NAMALWA (cell line): ENCODE measurements at places on chromosomes 3 and 15.

- no peak for DNase-seq
These were observed 964 bp upstream of the NCKIPSD start for GRCh38 chr3:48686538-48687219.

DNA sequence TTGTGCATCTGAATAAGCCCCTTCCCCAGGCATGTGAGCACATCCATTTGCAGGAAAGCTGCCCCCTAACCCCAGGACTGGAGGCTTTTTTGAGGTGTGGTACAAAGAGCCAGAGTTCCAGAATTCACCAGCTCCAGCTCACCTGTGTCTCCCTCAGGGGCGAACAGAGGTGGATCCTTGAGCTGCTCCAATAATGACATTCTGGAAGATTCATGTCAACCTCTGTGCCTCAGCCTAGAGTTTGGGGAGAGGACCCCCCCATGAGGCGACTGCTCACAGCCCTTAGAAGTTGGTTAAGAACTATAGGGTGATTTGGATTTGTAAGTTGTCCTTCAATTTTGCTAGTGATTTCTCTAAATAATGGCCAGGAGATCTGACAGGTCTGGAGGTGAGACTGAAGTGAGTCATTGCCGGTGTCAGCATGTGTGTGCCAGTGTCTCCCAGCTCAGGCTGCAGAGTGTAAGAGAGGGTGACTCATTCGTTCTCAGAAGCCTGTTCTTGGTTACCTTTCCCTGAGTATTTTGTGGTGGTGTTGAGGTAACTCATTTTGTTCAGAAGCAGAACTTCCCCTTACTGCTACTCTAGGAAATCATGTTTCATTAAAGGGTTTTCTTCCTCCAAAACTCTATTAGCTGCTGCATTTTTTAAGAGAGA lies 136.9 kb upstream of the TOPAZ1 start:
- no peak for DNase-seq

GRCh38 chr15:78316283-78317083 lies 17.1 kb upstream of the SKIC8 start:
- no peak for DNase-seq

- DNase-seq: no peak
These were observed 271.7 kb upstream of the TOPAZ1 start for GRCh38 chr3:43969944-43970343.
